ENCODE measurements at places on chromosomes 12 and 14.

GRCh38 chr12:99695050-99695449 lies 47.5 kb downstream of the GARIN6 start:
- DNase-seq, result no peak

DNA sequence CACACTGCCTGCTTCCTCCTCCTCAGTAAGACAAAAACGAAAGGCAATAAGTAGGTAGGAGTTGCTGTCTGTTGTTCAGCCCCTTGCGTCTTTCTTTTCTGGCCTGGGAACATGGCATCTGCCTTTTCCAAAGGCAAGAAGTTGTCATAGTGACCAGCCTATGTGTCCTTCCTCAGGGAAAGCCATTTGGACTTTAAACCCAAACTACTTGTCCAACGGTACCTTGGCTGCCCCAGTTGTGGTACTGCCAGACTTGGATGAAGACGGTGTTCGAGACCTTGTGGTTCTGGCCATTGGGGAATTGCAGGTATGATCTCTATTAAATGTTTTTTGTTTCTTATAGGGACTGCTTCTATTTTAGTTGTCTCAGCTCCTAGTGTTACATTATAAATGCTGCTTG lies 18.5 kb downstream of the FAM234B start:
- DNase-seq, result no peak

GRCh38 chr12:113333877-113334785 lies 778 bp downstream of the SLC8B1 start:
- DNase-seq, result no peak

DNA sequence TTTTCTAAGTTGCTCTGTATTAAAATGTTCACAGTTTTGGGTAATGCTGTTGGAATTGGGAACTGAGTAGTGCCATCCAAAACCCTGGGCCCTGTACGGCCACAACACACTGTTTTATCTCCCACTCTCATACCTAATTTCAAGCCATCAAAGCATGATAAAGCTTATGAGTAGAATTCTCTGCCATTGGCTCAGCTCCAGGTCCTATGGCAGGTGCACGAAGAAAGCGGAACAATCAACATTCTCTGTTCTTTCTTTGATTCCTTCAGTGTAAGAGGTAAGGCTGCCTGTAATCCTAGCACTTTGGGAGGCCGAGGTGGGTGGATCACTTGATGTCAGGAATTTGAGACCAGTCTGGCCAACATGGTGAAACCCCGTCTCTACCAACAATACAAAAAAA lies 394.9 kb downstream of the CCDC91 start:
- no peak for DNase-seq

DNA sequence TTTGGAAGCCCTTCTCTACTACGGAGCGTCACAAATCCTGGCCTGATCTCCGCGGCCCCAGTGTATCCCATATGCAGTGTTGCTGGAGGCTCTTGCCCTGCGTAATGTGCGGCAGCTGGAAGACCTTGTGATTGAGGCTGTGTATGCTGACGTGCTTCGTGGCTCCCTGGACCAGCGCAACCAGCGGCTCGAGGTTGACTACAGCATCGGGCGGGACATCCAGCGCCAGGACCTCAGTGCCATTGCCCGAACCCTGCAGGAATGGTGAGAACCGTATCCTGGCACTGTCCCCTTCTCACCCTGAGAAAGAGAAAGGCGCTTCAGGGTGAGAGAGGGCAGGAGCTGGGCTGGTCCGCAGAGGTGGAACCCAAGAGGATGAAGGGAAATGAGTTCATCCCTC lies 5.3 kb downstream of the COPS7A start:
- DNase-seq, result no peak

DNA sequence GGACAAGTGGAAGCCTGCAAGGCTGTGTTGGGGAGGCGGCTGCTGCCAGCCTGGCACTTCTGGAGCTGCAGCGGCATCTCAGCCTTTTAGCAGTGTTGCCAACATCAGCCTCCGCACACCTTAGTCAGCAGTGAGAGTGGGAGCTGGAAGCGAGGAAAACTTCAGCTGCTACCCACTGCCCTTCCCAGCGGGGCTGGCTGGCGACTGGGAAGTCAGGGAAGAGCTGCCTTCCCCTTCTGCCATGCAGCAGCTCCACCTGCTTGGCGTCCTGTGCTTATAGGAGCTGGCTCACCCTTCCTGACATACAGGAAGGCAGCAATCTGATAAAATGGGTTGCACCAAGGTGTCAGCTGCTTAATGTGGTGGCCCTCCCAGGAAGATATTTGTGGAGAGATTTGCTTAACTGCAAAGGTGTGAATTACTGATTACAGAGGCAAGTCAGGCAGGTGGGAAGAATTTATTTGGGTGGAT lies 15.4 kb upstream of the PLEKHG3 start:
- DNase-seq, result no peak

DNA sequence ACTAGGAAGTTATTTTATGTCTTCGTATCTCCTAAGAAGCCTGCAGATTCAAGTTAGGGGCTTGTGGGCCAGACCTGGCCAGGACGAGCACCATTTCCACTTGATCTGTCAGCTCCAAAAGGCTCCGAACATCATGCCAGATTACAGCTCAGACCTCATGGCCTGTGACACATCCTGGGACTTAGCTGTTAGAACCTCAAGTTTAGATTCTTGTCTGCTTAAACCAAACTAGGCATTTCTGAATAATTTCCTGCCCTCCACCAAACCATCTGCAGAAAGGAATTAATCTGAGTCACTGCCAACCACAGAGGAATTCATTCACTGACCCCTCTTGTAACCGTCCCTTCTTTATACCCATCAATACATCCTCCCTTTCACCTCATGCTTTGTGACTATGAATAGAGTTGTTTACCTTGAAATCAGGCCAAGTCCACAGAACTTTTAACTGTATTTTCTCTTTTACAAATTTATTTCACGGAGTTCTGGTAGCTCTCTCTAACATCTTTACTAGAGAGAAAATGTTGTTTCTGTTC lies 120.3 kb downstream of the FBXL14 start:
- DNase-seq, result no peak

Data from D341Med (cell line).